ENCODE measurements at places on chromosomes 5 and 9. TPM values are rescaled to one million over a fixed set of nuclear protein-coding genes. Genes with fewer than 3 reads are reported as not detected.

GRCh38 chr9:18616976-18617375, 143.0 kb downstream of the ADAMTSL1 start:
- DNase-seq = no peak

- DNase-seq = peak; percentile 90
Observed at GRCh38 chr5:54517512-54518145, at the start of gene SNX18. Gene SNX18, plus strand, starts transcription at chr5:54517759. Its CDS starts 194 bp downstream, at chr5:54517953.

GRCh38 chr5:128259607-128260021, 176.0 kb downstream of the SLC12A2 start:
- DNase-seq = no peak

DNA sequence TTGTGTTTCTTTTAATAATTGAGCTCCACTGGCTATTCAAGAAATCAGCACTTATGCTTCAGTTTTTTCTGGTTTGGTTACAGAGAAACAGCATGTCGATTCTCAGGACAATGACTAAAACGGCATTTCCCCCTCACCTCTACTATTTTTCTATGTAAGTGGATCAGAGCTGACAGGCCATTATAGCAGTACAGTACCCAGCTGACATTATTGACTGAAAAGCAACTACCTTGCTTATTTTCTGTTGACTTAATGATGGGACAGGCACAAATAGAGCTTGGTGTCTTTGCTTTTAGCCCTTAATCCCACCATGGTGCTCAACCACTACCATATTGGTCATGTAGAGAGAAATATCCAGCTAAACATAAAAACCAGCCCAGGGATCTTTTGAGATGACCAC, 35.4 kb upstream of the CCNG1 start:
- DNase-seq = no peak

DNA sequence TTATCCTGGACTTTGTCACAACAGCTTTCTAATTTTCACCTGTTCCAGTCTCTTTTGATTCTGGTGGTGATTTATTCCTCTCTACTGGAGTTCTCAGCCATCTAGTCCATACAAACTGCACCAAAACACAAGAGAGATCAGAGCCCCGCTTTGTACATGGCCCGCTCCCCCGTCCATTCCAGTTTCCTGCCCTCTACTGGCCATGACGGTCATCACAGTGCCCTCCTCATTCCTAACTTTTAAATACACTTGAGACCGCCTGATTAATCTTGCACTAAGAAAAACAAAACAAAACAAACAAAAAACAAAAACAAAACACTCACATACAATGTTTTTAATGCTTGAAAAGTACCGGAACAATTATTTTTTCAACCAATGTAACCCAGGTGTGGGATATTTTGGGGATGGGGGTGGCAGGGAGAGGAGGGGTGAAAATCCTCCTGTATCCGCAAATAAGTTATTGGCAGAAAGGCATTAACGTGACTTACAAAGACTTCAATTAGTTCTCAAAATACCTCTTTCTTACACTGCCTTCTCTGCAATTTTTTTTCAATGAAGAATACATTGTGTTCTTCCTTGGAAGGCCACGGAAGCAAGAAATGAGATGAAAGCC, 84.8 kb upstream of the PAM start:
- DNase-seq = no peak

DNA sequence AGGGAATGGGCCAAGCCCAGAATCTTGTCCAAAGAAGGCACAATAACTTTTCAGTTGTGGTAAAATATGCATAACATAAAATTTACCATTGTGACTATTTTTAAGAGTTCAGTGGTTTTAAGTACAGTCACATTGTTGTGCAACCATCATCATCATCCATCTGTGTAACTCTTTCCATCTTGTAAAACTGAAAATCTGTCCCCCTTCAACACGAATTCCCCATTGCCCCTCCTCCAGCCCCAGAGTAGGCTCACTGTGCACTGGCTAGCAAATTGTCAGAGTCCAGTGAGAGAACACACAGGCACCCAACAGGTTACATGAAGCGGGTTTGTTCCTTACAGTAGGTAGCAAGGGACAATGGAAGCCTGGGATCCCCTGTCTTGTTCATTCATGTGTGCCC, 13.7 kb downstream of the BARX1 start:
- DNase-seq = no peak

- DNase-seq = no peak
Observed at GRCh38 chr9:71515626-71516025, 252.7 kb downstream of the CEMIP2 start.

- DNase-seq = no peak
Observed at GRCh38 chr9:112782218-112782617, 31.7 kb downstream of the SNX30 start.

DNA sequence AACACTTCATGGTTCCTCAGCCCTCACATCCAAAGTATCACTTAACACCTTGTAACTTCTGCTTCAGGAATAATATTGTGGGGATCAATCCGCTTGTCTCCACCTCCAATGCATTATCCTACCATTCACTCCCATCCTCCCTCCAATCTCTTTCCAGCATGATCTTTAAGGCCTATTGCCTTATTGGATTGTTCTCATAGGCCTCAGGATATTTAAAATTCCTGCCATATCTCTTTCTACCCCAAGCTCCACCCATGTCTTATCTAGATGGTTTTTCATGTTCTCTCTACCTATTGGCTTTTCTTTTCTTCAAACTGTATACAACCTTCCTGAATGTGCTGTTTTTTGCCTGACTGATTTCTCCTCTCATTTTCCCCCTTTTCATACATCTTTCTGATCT, 7.2 kb downstream of the KDM4C start:
- no peak for DNase-seq

Gene BTNL8
- total RNA-seq = not detected

Gene KLHL9
- total RNA-seq = 11.8 TPM

Gene SLC36A1
- total RNA-seq = 6.8 TPM

Measured in activated T-cell treated with anti-CD3 and anti-CD28 coated beads, Interleukin-2, amount 50 U/mL, for 4 hours (primary cell).